Right forelimb (tissue), 1 donor: ENCODE measurements at places on chromosomes 3 and 15.

GRCh38 chr3:59607656-59608055 lies 557.8 kb upstream of the CFAP20DC start:
- no peak for DNase-seq

DNA sequence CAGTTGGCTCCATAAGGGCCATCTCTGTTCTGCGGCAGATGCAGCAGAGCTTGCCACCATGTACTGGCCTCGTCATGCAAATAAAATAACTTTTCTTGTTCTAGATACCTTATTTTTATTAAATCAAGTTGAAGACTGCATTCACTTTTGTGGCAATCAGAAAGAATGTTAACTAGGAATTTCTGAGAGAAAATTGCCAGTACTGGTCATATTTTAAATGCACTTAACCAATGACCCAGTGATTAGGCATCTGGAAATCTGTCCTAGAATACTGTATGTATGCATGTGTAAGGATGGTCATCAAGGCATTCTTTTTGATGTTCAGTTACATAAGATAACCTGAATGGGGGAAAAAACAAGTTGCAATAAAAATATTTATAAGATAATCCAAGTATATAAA lies 34.2 kb upstream of the CSPG5 start:
- DNase-seq: no peak

GRCh38 chr3:73674280-73674679 lies 49.5 kb upstream of the PDZRN3 start:
- DNase-seq: no peak

DNA sequence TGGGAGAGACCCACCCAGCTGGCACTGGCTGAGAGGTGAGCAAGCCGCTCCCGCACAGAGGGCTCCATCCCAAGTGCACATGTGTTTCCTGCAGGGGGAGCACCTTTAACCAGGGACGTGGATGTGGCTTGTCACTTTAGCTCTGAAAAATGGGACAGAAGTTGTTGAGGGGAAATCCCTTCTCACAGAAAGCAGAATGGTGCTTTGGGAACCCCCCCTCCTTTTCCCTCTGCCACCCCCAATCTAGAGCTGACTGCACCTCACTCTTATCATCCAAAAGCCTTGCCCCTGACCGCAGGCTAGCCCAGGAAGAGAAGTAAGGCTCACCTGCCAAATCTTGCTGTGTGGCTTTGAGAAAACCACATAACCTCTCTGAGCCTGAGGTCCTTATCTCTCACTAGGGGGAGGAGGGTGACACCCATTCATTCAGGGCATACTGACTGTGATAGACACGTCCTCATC lies 77.9 kb downstream of the RPN1 start:
- DNase-seq: no peak

- DNase-seq: peak; percentile 95
Measured at GRCh38 chr3:69084326-69085167, at the start of gene ARL6IP5. TSS of gene ARL6IP5 (plus strand) at chr3:69084937. CDS start at chr3:69085048, 111 bp downstream.

GRCh38 chr15:33215941-33216872 lies 21.7 kb upstream of the FMN1 start:
- DNase-seq: no peak

DNA sequence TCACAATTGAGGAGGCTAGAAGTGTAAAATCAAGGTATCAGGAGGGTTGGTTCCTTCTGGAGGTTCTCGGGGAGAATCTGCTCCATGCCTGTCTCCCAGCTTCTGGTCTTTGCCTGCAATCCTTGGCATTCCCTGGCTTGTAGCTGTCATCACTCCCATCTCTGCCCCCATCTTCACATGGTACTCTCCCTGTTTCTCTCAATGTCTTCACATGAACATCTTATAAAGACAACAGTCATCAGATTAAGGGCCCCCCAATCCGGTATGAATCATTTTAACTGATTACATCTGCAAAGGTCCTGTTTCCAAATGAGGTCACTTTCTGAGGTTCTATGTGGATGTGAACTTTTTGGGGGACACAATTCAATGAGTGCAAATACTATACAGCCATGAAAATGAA lies 113.0 kb upstream of the GALNT15 start:
- DNase-seq: no peak

- no peak for DNase-seq
Measured at GRCh38 chr3:152148579-152148978, 120.2 kb upstream of the MBNL1 start.

DNA sequence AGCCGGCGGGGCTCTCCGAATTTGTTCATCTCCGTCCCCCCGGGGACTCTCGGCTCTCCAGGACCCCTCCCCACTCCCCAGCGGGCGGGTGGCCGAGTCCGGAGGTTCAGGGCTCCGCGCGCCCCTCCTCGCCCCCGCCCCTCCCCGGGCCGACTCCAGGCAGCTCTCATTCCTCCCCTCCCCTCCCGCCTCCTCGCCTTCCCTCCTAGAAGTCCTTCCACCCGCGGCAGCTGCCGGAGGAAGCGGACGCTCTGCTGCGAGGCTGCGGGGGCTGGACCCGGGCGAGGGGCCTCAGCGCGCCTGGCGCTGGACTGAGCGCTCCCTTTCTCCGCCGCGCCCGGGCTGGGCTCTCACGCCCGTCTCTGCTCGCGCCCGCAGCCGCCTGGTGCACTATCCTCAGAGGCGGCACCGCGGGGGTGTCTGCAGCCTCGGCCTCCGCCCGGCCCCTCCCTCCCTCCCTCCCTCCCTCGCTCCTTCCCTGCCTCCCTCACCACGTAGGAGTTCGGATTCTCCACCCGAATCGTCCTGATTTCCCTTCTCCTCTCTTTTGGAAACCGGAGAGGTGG lies at the start of gene ROBO2:
ROBO2 (plus strand) TSS at position 494 of the 566 bp plus-strand sequence. CDS start 687 bp downstream, outside the sequence.
- DNase-seq: peak; percentile 83

- no peak for DNase-seq
Measured at GRCh38 chr3:16385151-16385550, 120.1 kb downstream of the OXNAD1 start.

GRCh38 chr15:71337197-71337845 lies 222.1 kb downstream of the THSD4 start:
- no peak for DNase-seq

GRCh38 chr3:81544385-81544784 lies 217.1 kb downstream of the GBE1 start:
- no peak for DNase-seq

GRCh38 chr15:63797116-63797515 lies 36.6 kb downstream of the HERC1 start:
- DNase-seq: no peak

- DNase-seq: no peak
Measured at GRCh38 chr15:25766417-25766816, 96.7 kb downstream of the ATP10A start.

DNA sequence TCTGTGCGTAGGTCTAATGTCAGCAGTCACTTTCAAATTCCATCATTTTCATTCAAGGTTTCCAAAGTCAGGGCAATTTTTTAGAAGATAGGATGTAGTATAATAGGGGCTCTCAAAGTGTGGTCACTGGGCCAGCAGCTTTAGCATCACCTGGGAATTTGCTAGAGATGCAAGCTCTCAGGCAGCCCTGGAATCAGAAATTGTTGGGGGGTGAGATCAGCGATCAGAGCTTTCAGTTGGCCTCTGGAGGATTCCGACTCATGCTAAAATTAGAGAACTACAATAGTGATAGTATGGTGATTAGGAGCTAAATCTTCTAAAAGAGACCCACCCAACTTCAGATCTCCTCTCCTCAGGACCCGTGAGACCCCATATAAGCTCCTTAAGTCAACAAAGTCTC lies 2.4 kb upstream of the FRMD4B start:
- no peak for DNase-seq

DNA sequence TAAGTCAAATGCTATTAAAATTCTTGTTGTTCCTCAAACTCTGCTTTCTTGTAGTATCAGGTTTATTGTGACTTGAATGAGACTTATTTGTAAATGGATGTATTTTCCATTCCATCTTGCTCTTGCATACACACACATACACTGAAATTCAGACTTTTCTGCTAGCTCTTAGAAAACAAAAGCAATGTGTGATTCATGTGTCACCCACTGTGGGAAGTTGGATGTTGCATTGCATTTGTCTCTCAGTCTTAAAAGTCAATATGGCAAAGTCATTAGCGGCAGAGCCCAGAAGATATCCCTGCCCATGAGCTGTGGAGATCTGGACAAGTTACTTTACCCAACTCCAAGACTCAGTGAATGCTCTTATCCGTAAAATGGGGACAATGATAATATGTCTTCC lies 357.2 kb upstream of the TPRG1 start:
- no peak for DNase-seq

DNA sequence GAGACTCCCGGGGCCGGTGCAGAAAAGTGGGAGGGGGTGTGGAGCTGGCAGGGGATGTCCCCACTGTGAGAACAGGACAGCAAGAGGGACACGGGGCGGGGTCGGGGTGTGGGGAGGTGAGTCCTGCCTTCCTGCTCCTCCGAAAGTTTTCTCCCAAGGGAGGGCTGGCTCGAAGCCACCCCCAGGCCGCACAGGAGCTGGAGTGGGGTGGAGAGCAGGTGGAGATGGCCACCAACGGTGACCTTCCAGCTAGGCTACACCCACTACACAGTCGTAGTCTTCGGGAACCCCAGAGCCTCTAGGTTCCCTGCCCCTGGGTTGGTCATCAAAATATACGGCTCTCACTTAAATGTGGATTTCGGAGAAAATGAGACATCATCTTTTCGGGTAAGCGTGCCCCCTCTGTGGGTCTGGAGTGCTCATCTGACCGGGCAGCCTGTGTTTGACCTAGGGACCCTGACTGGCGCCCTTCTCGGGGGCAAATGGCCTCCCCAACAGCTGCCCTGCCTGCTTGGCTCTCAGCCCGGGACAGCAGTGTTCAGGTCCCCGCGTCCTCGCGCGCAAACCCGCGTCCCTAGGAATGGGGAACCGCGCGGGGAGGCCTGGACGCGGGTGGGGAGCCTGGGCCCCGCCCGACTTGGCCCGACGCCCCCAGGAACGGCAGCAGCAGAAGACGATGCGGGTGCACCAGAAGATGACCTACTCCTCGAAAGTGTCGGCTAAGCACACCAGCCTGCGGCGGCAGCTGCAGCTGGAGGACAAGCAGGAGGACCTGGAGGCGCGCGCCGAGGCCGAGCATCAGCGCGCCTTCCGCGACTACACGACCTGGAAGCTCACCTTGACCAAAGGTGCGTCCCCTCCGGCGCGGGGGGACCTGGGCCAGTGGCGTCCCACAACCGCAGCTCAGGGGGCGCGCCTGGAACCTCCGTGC lies 21.2 kb downstream of the CFAP100 start:
- no peak for DNase-seq

- DNase-seq: no peak
Measured at GRCh38 chr15:73324496-73325170, 44.1 kb downstream of the HCN4 start.

GRCh38 chr15:40087991-40088928 lies 20.4 kb downstream of the BMF start:
- no peak for DNase-seq

GRCh38 chr15:101161656-101162055 lies 90.2 kb downstream of the CHSY1 start:
- DNase-seq: no peak

DNA sequence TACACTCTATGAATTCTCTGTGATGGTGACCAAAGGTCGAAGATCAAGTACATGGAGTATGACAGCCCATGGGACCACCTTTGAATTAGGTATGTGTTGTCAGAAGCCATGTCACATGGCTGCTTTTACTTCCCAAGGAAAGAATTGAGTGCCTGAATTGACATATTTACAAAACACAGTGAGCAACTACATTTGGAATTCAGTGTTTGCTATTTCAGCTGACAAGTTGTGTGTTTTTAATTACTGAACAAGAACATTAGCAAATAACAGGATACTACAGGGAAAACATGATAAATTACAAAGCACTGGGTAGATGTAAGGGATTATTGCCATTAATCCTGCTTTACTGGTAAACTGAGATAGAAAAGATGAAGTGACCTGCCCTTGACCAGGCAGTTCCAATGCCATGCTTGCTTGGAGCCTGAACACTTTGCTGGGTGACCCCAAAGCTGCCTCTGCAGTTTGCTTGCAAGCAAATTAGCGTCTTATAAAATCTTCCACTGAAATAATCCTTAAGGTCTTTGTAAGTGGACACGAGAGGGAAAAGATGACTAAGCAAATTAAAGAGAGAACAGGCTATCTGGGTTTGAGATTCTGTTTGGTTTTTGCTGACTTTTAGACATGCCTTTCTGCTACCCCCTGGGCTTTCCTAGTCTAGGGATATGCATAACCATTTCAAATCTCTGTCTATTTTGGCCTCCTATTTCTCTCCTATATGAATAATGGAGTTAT lies 98.2 kb downstream of the HCN4 start:
- no peak for DNase-seq

DNA sequence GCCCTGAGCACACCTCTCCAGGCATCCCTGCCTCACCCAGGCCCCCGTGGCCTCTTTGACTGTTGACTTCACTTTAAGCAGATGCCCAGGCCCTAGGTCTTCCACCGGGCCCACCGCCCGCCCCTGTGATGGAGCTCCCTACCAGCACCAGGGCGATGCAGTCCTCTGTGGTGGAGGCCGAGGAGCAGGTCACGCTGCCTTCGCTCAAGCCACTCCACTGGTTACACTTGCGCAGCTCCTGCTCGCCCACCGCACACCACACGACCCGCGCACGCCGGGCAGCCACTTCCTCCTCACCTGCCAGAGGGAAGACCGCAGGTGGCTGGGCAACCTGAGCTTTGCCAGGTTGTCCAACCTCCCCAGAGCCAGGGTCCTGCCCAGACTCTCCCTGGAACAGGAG lies 16.0 kb downstream of the LTF start:
- no peak for DNase-seq

- DNase-seq: no peak
Measured at GRCh38 chr15:56286213-56286612, 42.5 kb upstream of the RFX7 start.

DNA sequence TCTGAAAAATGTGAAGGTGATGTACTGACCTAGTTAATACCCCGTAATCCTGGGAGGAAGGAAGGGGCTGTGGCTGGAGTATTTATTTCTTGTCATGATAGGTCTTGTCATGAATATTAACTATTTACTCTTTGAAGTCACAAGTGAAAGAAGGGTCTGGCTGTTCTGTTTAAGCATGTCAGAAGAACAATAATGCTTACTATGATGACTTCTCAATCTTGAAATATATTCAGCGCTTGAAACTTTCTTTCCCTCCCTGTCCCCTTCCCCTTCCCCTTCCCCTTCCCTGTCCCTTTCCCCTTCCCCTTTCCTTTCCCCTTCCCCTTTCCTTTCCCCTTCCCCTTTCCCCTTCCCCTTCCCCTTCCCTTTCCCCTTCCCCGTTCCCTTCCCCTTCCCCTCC lies 153.9 kb downstream of the PPM1L start:
- no peak for DNase-seq

- DNase-seq: no peak
Measured at GRCh38 chr15:88125576-88125975, 131.0 kb downstream of the NTRK3 start.

- DNase-seq: no peak
Measured at GRCh38 chr15:51030649-51031316, 63.9 kb downstream of the TNFAIP8L3 start.

GRCh38 chr3:88812576-88812975 lies 294.8 kb upstream of the EPHA3 start:
- DNase-seq: no peak
